ENCODE measurements at places on chromosomes 13 and 19.

- DNase-seq, result no peak
Observed at GRCh38 chr19:31591258-31591657, 242.0 kb upstream of the TSHZ3 start.

- DNase-seq, result no peak
Observed at GRCh38 chr19:55251341-55252081, 7.3 kb downstream of the PPP6R1 start.

DNA sequence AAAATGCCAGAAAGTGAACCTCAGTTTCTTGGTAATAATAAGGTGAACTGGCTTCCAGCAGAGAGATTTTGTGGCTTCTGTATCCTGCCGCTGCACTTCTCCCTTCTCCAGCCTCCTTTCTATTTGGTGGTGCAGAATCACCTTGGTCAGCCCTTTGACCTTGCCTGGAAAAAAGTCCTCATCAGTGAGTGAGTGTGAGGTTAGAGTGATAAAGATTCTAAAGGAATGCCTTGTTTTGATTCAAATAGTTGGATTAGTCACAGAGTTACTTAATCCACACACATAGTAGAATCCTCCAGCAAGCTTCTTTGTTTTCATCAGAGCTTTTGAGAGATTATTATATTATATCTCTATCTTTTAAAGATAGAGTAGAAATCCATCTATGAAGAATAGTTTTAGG lies 140.9 kb downstream of the KCNRG start:
- no peak for DNase-seq

GRCh38 chr13:43078399-43078798 lies 55.0 kb downstream of the DNAJC15 start:
- DNase-seq, result no peak

- DNase-seq, result peak; percentile 44
Observed at GRCh38 chr19:51531349-51532315, at the start of gene SIGLEC6. Gene SIGLEC6, minus strand, starts transcription at chr19:51531670. Its CDS starts 22 bp downstream, at chr19:51531648.

DNA sequence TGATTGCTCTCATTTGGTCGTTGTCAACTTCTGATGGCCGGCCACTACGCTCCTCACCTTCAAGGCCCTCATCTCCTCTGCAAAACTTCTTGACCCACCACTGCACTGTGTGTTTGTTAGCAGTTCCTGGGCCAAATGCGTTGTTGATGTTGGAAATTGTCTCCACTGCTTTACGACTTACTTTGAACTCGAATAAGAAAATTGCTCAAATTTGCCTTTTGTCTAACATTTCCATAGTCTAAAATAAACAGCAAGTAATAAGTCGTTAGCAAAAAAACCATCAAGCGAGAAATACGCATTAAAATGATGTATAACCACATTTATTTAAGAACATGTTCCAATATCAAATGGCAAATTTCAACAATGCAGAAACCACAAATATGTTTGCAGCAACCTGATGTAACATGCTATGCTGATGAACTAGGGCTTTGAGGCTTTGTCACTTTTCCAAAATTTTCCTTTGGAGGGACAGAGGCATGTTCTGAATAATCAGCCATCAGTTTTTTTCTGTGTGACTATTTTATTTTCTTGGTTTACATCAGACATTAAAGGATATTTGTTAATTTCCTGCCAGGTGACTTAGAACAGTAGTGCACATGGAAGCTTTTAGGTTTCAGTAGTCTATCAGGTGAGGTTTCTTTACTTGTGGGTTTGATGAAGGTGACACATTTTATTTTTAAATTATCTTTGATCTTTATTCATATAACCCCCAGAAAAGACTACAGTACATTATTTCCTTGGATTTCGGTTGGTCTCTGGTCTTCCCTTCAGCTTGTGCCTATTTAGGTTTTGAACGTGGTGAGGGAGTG lies 74.7 kb upstream of the TEX29 start:
- DNase-seq, result no peak

GRCh38 chr19:18291019-18291524 lies 9.7 kb upstream of the JUND start:
- no peak for DNase-seq

DNA sequence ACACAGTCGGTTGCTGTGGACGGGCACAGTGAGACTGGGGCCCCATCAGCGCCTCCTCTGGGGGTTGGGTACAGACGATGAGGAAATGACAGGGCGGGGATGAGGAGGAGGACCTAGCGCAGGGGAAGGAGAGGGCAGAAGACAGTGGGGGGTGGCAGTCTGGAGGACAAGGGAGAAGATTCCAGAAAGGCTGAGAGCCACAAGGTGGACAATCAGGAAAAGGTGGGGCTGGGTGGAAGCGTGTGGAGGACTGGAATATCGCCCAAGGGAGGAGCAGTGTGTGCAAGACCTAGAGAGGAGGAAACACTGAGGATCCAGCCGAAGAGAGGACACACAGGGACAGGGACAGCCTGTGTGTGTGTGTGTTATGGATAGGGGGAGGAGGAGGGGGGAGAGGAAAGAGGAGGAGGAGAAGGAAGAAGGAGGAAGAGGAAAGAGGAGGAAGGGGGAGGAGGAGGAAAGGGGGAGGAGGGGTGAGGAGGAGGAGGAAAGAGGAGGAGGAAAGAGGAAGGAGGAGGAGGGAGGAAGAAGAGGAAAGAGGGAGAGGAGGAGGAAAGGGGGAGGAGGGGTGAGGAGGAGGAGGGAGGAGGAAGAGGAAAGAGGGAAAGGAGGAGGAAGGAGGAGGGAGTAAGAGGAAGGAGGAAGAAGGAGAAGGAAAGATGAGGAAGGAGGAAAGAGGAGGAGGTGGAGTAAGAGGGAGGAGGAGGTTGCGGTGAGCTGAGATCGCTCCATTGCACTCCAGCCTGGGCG lies 15.8 kb upstream of the GARIN5A start:
- no peak for DNase-seq

DNA sequence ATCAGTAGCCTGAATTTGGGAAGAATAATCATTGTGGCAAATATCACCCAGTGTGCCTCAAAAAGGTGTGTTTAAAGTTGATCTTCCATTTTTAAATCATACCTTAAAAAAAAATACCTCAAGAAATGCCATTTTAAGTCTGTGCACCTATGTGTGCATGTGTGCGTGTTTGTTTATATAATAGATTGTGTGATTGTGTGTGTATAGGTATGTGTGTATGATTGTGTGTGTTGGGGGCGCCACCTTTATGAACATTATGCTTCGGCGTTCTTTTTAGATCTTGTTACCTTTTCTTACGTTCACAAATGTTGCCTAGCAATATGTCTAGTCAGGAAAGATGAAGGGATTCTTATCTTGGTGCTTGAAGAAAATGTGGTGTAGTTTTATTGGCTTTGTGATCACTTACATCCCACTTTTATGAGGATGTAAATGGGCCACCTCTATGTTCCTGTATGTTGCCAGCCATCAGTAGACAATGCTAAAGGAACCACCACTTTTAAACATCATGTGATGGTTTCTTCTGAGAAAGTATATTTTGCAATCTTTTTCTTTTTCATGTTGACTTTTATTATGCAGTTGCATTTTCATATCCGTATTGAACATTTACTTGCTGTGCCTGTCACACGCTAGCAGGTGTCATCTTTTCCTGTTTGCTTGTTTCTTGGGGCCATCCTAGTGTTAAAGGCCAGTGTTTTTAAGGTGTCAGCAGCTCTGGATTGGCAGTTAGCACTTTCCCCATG lies 2.2 kb upstream of the IRS2 start:
- DNase-seq, result no peak

DNA sequence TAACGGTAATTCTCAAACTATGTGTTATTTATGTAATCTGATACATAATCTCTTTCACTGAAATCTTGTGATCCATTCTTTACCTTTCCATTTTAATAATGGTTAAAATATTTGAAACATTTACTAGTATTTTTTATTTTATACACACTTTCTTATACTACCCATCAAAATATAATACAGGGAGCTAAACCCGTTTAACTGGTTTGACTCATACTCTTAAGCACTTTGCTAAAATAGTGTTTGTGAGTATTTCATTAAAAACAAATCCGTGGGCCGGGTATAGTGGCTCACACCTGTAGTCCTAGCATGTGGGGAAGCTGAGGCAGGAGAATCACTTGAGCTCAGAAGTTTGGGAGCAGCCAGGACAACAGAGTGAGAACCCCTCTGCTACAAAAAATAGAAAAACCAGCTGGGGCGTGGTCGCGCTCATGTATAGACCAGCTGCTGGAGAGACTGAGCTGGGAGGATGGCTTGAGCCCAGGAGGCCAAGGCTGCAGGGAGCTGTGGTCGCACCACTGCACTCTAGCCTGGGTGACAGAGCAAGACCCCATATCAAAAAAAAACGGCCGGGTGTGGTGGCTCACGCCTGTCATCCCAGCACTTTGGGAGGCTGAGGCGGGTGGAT lies 43.8 kb upstream of the DCUN1D2 start:
- DNase-seq, result no peak

- DNase-seq, result no peak
Observed at GRCh38 chr13:80881942-80882445, 541.1 kb upstream of the SPRY2 start.

Data from C1 segment of cervical spinal cord (tissue), 14 donors.